ENCODE measurements at places on chromosomes 12 and 14. TPM values are rescaled to one million over a fixed set of nuclear protein-coding genes. Genes with fewer than 3 reads are reported as not detected.
A peak's percentile ranks its signal among the peaks of the same experiment; 100 is the strongest.

DNA sequence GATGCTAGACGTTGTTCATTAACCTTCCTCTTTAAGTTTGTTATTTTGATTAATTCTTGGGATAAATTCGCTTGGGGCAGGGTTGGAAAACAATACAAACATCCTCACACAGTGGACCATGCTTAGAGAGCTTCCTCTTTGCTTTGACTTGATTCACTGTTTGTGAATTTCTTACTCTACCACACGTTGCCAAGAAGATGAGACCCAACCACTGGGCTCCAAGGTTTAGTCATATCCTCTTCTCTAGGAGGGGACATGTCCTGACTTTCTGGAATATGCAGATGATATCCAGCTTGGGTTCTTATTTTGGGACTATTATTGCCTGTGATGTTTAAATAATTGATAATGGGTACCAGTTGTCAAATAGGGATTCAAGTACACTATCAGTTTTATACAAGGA, 428.2 kb downstream of the ATP23 start:
- no peak for DNase-seq
- H3K27me3 ChIP-seq = no peaks in the 10 kb centered on the region
- no peak overlapping the region for H3K4me3 ChIP-seq
- no peaks in the 10 kb centered on the region for H3K4me1 ChIP-seq

ZCCHC8 gene
- total RNA-seq = 48.0 TPM

DNA sequence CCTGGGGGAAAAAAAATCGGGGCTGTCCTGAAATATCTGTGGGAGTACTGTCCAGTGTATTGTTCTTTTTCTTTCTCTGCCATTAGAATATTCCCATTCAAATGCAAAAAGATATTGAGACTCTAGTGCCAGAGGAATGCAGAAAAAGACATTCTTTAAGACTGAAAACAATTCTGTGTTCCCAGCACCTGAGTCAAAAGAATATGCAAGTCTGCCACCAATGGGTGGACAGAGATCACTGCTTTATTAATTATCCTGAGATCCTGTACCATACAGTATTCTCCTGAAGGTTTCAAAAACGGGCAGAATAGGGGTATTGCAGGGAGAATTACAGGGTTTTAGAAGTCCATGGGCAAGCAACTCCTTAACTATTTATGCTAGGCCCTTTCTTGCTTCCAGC, 361.8 kb downstream of the C12orf50 start:
- no peaks in the 10 kb centered on the region for H3K27me3 ChIP-seq
- H3K4me3 ChIP-seq = no peak overlapping the region
- no peak for DNase-seq
- no peaks in the 10 kb centered on the region for H3K36me3 ChIP-seq

GRCh38 chr12:56719056-56719455, 6.0 kb downstream of the NACA start:
- no peaks in the 10 kb centered on the region for H3K27me3 ChIP-seq
- H3K27ac ChIP-seq = peak overlapping the region; percentile 75
- no peak for DNase-seq
- H3K4me1 ChIP-seq = peaks cover 75% of the 10 kb centered on the region
- H3K4me3 ChIP-seq = no peak overlapping the region

GRCh38 chr12:76631741-76632140, 72.2 kb upstream of the OSBPL8 start:
- no peak overlapping the region for H3K4me3 ChIP-seq
- H3K27me3 ChIP-seq = no peaks in the 10 kb centered on the region
- no peak for DNase-seq
- no peak overlapping the region for H3K27ac ChIP-seq
- H3K36me3 ChIP-seq = no peaks in the 10 kb centered on the region
- no peaks in the 10 kb centered on the region for H3K4me1 ChIP-seq

PLEKHD1 gene
- 0.24 TPM for total RNA-seq

DNA sequence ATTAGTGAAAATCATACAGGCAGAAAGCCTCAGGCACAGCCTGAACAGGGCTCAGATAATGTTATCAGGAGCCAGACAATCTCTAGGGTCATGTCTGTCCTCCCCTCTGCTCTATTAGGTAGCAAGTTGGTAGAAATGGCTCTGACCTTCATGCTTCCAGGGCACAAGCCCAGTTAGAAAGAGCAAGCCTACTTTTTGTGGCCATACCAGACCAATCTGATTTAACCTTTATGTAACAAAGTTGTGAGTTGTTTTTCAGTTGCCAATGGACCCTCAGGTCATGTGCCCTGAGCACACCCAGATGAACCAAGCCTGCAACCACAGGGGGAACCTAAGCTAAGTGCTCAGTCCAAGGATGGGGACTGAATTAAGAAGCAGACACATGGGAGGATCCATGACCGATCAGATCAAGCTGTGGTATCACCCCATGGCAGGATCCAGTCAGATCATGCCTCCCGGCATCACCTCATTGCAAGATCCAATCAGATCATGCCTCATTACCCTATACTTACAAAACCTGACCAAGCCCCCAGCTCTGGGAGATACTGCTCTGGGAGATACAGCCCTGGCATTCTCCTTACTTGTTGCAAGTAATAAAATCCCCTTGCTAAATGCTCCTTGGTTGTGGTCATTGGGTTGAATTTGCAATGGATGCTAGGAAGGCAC, 18.8 kb upstream of the HIGD1C start:
- peak overlapping the region; percentile 38 for H3K27ac ChIP-seq
- no peak for DNase-seq
- H3K27me3 ChIP-seq = no peaks in the 10 kb centered on the region
- no peak overlapping the region for H3K4me3 ChIP-seq
- peaks cover 62% of the 10 kb centered on the region for H3K36me3 ChIP-seq
- H3K4me1 ChIP-seq = peaks cover 64% of the 10 kb centered on the region

SLC6A13 gene
- 0.38 TPM for total RNA-seq

CDK2 gene
- 25.7 TPM for total RNA-seq

DNA sequence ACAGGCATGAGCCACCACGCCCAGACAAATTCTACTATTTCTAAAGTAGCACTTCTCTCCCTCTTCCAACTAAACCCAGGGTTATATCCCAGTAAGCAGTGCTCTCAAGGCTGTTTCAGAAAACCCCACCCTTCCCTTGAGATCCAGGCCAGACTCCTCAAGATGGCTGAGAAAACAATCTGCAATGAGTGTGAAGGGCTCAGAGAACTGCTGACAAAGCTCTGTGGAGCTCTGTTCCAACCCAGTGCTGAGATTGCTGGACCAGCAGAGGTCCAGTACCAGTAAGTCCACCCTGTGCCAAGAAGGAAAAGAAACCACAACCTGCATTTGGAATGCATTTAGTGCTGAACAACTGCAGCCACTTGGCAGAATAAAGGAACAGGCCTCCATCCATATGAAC, 3.7 kb upstream of the IFFO1 start:
- DNase-seq = no peak
- no peaks in the 10 kb centered on the region for H3K27me3 ChIP-seq
- peaks cover 68% of the 10 kb centered on the region for H3K36me3 ChIP-seq
- no peak overlapping the region for H3K27ac ChIP-seq

C12orf54 gene
- total RNA-seq = not detected

DNA sequence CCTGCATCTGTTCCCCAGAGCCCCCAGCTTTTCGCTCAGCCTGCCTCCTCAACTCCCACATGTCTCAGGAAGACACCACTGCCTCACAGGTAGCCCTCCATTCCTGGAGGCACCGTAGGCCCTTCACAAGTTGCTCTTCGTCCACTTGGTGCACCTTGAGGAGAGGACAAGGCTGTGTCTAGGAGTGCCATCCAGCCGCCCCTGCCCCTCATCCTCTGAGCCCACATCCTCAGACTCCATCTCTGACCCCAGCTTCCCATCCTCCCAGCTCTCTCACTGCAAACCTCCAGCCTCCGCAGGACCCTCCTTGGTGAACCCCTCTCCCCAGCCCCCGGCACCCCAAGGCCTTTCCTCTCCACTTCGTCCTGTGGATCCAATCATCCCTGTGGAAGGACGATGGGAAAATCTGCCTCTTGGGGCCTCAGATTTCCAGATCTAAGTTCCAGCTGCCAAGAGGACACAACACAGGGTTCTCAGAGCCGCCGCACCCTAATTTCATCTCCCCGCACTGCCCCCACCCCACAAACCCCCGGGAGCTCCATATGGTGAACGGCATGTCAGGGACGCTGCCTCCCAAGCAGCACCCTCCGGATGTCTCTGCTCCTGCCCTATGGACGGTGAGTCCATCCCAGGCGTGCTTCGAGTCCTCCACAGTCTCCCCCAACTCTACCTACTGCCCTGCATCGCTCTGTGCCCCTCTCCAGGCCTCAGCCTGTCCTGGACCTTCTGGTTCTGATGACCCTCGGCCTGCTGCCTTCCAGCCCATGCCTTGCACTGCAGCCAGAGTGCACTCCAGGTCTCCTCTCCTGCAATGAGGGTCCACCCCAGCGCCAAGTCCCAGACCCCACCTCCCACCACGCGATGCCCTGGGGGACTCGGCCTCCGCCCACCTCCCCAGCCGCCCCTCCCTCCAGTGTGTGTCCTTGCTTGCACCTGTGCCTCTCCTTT, 314.1 kb upstream of the DIO3 start:
- peaks cover 5% of the 10 kb centered on the region for H3K27me3 ChIP-seq
- no peaks in the 10 kb centered on the region for H3K4me1 ChIP-seq
- no peak overlapping the region for H3K27ac ChIP-seq
- H3K4me3 ChIP-seq = no peak overlapping the region
- DNase-seq = no peak

DNA sequence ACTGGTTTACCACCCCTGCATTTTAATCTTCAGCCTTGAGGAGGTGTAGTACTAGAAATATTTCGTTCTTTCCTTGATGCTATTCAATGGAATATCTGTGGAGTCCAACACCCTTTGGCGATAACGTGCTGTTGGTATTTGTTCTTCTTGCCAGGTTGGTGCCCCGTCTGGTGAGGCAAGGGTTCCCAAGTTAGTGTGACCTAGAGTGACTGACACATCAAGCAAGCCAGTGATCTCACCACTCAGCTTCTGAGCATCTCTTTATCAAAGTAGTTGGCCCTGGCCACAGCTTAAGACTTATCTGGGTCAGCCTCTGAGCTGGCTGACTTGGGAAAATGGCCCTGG, 60.2 kb downstream of the PLXNC1 start:
- peak overlapping the region; percentile 98 for H3K27ac ChIP-seq
- DNase-seq = no peak
- peak overlapping the region; percentile 82 for H3K4me3 ChIP-seq
- peaks cover 26% of the 10 kb centered on the region for H3K36me3 ChIP-seq
- H3K27me3 ChIP-seq = no peaks in the 10 kb centered on the region

GRCh38 chr14:40987481-40987880, 619.2 kb upstream of the LRFN5 start:
- H3K27me3 ChIP-seq = no peaks in the 10 kb centered on the region
- no peaks in the 10 kb centered on the region for H3K36me3 ChIP-seq
- H3K4me3 ChIP-seq = no peak overlapping the region
- H3K27ac ChIP-seq = no peak overlapping the region
- no peak for DNase-seq

DNA sequence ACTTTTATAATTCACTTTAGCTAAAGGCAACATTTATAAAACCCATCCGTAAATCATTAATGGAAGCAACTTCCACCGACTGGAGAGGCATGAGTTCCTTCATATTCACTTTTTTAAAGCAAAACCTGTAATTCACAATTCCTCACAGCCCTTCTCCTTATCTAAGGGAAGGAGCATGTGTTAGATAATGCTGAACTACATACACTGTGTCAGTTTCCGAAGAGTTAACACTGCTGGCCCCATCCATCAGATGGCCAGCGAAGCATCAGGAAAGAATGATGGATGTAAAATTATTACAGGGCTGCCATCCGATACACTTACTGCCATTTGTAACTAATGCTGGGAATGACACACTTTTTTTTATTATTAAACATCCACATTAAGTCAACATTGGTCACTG, 392.8 kb downstream of the SOX5 start:
- no peak overlapping the region for H3K27ac ChIP-seq
- DNase-seq = no peak
- H3K4me3 ChIP-seq = no peak overlapping the region
- H3K4me1 ChIP-seq = no peaks in the 10 kb centered on the region

GRCh38 chr14:49733836-49734235, 34.1 kb upstream of the KLHDC2 start:
- no peaks in the 10 kb centered on the region for H3K27me3 ChIP-seq
- H3K27ac ChIP-seq = no peak overlapping the region
- H3K4me3 ChIP-seq = no peak overlapping the region
- no peak for DNase-seq
- no peaks in the 10 kb centered on the region for H3K4me1 ChIP-seq

- H3K4me1 ChIP-seq = peaks cover 9% of the 10 kb centered on the region
- DNase-seq = no peak
- peaks cover 15% of the 10 kb centered on the region for H3K27me3 ChIP-seq
Measured at GRCh38 chr12:88575361-88575970, 4.8 kb downstream of the KITLG start.

DNA sequence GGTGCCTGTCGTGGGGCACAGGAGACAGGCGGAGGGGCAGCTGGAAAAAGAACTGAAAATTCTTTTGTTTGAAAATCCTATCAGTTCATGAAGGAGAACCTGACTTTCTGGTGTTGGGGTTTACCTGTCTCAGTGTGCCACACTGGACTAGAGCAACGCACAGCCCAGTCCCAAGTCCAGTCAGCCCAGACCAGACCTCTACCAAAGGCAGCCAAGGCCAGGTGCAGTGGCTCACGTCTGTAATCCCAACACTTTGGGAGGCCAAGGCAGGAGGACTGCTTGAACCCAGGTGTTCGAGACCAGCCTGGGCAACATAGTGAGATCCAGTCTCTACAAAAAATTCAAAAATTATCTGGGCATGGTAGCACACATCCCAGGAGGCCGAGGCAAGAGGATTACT, 4.6 kb downstream of the CCDC85C start:
- no peaks in the 10 kb centered on the region for H3K27me3 ChIP-seq
- no peak overlapping the region for H3K27ac ChIP-seq
- no peaks in the 10 kb centered on the region for H3K36me3 ChIP-seq
- no peak for DNase-seq
- no peak overlapping the region for H3K4me3 ChIP-seq

MSI1 gene
- not detected for total RNA-seq

DNA sequence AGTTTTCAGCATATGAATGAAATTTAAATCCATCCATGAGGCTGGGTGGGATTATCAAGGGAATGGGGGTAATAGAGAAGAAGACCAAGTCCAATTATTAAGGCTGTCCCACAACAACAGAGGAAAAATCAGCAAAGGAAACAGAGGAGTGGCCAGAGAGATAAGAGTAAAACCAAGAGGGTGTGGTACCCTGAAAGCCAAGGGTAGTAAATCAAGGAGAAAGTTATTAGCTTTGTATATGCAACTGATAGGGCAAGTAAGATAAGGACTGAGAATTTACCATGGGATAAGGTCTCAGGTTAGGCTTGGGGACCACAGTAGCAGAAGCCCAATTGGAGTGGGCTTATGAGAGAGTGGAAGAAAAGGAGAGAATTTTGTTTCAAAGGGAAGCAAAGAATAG, 134.5 kb downstream of the NUAK1 start:
- H3K27me3 ChIP-seq = peaks cover 3% of the 10 kb centered on the region
- no peak overlapping the region for H3K27ac ChIP-seq
- DNase-seq = no peak
- no peaks in the 10 kb centered on the region for H3K4me1 ChIP-seq
- no peaks in the 10 kb centered on the region for H3K36me3 ChIP-seq

IFNG-AS1 gene
- 3.2 TPM for total RNA-seq

DNA sequence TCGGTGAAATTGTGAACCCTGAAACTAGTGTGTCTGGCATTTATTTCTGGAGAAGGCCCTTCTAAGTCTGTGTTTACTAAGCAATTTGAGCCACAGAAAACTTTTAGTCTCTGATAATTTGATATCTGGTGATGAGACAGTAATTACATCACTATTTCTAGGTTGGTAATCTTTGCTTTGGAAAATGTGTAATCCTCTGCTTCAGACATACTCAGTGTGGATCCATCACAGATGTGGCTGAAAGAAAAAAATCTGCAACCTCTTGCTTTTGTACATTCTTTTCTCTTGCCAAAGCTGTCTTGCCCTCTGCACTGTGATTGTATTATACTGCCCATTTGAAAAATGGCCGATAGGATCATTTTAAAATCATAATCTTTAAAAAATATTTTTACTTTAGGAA, 78.1 kb downstream of the PELI2 start:
- H3K36me3 ChIP-seq = no peaks in the 10 kb centered on the region
- no peak for DNase-seq
- H3K27me3 ChIP-seq = no peaks in the 10 kb centered on the region
- H3K4me3 ChIP-seq = peak overlapping the region; percentile 29

All from activated B cell treated with CpG ODN at 0.5 μM for 24 hours (primary cell).